Stimulated activated CD8-positive, alpha-beta memory T cell treated with anti-CD3 and anti-CD28 coated beads, Interleukin-7, amount 100 ng/mL, for 1 hour (primary cell): ENCODE measurements at places on chromosomes 13 and 19.
A peak's percentile ranks its signal among the peaks of the same experiment; 100 is the strongest.

DNA sequence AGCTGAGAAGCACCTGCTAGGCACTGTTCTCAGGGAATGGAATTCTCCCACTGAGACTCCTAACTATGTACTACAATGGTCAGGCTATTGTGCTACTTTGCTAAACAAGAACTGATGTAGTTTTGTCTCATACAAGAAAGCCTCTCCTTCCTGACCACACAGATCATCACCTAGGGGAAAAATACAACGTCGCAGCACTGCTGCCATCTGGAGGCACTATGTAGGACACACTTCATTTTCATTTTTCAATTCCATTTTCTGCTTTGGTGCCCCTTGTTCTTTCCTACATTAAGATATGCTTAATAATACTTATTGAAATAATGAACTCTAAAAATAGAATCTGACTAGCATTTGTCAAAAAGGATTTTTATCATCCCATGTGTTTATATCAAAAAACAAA is 21.1 kb downstream of the PROSER1 start:
- no peak for DNase-seq

DNA sequence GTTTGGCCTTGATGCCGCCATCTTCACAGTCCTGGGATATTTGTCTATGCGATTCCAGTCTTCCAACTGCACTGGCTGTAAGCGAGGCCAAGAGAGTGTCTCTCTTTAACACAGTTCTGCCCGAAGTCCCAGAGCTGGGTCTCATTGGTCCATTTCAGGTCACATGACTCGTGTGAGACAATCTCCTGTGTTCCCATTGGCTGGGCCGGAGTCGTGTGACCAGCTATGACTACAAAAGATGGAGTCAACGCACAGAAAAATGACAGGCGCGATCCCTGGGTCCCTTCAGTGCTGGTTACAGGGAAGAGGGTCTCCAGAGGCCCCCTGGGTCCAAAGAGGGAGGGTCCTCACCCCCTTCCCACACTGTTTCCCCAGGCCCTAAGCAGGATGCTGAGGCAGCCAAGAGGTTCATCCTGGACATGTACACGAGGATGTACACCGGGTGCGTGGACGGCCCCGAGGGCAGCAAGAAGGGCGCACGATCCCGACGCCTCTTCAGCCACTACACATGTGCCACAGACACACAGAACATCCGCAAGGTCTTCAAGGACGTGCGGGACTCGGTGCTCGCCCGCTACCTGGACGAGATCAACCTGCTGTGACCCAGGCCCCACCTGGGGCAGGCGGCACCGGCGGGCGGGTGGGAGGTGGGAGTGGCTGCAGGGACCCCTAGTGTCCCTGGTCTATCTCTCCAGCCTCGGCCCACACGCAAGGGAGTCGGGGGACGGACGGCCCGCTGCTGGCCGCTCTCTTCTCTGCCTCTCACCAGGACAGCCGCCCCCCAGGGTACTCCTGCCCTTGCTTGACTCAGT is 15.9 kb upstream of the S1PR4 start:
- DNase-seq = no peak

- peak; percentile 77 for DNase-seq
Observed at GRCh38 chr19:48954595-48955307, at the start of gene BAX. TSS of gene BAX (plus strand) at chr19:48954875. CDS start at chr19:48954929, 54 bp downstream.

DNA sequence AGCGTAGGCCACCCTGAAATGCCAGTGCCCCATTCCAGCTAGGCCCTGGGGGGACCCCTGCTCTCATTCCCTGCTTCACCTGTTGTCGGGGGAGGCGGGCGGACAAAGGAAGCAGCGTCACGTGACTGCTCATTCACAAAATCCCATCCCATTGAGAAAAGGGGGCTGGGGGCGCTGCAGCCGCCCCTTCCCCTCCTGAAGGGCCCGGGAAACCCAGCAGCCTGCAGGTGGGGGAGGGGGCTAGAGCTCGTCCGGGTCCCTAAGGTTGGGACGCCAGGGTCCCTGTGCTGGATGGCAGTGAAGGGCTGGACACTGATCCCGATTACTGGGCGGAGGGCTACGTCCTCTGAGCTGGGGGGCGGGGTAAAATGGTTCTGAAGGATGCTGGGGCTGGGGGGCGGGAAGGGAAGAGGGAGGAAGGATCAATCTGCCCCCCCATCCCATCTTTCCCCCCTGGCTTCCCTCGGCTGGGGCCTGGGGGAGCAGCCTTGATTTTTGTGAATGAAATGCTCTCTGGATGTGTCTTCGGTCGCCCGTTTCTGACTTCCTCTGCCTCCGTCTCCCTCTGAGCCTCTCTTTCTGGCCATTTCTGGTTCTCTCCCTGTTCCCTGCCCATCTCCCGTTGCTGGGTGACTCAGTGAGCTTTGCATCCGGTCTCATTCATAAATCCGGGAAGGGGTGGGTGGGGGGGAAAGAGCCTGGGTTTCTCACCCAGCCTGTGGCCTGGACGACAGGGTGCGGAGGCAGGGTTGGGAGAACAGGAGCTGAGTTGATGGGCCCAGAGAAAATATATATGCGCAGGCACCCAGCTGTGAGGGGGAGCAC is 816 bp downstream of the SPRED3 start:
- no peak for DNase-seq

DNA sequence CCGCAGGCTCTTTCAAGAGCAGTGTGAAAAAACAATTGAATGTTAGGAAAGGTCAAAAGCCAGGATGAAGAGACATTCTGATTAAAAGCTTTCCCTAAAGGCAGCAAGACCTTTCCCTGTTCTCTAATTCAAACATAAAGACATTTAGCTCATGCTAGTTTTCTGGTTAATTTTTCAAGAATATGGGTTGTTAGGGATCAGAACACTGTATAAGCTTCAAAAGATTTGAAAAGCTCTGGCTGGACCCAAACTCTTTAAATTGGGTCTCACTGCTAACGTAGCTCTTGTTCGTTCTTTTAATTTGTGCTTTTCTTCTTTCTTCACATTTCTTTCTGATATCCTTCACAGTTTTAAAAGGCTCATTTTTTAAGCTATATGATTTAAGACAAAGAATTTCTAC is 877.0 kb downstream of the EFNB2 start:
- no peak for DNase-seq

GRCh38 chr19:43620061-43621001 is 902 bp upstream of the ZNF428 start:
- DNase-seq = peak; percentile 63

DNA sequence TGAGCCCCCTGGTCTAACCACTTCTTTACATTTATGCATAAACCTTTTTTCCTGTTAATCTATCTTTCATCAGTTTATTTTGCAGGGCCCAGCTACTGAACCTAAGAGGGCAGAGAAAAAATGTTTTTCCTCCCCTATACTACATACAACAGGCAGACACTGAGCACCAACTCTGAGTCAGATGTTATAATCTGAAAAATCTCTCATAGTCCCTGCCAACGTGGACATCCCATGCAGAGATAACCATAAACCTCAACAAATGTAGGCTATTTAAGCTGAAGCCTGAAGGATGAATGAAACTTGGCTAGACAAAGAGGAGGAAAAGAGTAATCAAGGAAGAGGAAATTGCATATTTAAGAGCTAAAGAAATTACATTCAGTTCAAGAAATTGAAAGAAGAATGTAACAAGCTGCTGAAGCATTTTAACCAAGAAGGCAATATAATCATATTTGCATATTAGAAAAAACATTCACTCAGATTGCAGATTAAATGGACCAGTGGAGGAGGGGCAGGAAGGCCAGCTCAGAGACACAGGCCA is 2.6 kb downstream of the NEK3 start:
- DNase-seq = no peak

DNA sequence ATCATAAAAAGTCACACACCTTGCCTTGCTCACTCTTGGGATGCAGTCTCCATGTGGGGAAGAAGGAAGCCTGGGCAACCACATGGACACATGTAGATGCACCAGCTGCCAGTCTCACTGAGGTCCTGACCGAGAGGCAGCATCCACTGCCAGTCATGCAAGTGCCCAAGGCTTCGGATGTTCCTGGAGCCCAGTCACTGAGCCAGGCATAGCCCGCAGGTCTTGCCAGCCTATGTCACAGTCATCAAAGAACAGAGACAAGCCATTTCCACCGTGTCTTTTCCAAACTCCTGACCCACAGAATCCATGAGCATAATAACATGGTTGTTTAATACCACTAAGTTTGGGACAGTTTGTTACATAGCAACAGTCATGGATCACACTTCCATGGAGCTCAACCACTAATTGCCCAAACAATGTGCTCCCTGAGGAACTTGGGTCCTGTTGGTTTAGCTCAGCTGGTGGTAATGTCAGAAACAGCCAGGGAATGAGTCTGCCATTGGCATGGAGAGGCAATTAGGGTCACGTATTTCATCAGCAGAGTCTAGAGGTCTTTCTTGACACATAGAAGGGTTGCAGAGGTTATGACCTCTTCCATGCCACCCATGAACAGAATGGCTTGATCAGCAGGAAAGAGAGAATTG is 21.5 kb downstream of the STARD13 start:
- no peak for DNase-seq

- DNase-seq = no peak
Observed at GRCh38 chr13:114122591-114123211, 9.7 kb downstream of the RASA3 start.

DNA sequence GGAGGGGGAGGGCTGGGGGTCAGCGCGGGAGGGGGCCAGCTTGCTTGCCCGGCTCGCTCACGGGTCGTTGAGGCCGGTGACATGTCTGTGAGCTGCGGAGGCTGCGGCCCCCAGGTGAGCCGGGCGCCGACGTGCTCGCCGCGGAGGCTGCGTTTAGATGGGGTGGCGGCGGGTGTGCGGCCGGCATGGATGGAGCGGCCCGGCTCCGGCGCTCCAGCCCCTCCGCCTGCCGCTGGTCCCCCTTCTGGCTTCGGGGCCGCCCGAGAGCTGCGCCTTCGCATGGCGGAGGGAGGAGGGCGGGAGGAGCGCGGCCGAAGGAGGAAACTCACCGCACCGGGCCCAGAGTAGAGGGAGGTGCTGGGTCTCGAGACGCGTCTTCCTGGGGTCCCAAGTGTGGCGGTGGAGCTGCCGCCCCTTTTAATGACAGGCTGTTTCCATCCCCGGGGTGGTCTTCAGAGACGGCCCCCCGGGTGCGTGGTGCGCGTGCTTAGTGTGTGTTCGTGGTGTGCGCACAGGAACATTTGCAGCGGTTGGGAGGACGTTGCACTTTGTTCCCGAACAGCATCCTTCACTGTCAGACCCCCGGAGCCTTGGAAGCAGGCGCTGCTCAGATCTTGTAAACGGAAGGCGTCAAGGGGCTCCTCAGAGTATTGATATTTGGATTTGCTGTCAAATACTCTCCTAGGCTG is at the start of gene AKAP11:
Gene AKAP11, plus strand, starts transcription at position 38 of the 689 bp plus-strand sequence. CDS start 14,197 bp downstream, outside the sequence.
- peak; percentile 6 for DNase-seq

DNA sequence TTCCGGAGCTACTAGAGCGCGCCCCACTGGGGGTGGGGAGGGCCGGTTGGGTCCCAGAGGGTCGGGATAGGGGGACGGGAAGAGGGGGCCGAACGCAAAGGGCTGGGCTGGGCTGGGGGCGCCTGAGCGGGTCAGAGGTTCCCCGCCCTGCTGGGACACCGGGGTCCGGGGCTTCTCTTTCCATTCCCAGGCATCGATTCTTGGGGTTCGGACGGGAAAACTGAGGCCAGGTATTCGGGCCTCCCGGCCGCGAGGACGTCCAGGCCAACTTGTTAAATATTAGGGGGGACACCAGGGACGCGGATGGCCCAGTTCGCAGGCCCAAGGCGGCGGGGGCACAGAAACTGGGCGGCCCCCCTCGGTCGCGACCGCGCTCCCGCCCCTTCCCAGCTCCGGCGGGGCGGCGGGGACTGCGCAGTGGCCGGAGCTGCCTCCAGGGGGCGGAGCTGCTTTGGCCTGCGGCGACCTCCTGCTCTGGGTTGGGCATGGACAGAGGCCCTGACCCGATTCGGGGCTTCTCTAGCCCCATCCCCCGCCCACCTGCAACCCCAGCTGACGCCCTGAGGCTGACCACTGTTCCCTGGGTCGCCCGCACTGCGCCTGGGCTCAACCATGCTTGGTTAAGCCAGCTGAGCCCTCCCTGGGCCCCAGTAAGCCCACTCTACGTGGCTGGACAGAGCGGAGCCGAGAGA is 1.2 kb upstream of the KLF16 start:
- no peak for DNase-seq

DNA sequence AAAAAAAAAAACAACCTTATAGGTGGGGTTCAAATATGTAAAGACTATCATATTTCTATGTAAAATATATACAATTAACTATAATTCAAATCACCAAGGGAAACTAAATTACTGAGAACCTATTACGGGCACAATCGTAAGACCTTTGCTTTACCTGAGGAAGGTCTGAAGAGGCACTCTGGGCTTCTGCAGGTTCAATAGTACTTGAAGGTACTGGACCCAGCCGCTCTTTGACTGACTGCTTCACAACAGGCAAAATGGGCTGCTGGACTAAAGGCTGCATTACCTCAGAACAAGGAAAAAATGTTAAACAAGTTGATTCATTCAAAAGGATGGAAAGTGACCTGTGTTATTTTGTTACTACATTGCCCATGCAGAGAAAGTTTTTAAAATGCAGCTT is 51.8 kb downstream of the RBM26 start:
- DNase-seq = no peak

DNA sequence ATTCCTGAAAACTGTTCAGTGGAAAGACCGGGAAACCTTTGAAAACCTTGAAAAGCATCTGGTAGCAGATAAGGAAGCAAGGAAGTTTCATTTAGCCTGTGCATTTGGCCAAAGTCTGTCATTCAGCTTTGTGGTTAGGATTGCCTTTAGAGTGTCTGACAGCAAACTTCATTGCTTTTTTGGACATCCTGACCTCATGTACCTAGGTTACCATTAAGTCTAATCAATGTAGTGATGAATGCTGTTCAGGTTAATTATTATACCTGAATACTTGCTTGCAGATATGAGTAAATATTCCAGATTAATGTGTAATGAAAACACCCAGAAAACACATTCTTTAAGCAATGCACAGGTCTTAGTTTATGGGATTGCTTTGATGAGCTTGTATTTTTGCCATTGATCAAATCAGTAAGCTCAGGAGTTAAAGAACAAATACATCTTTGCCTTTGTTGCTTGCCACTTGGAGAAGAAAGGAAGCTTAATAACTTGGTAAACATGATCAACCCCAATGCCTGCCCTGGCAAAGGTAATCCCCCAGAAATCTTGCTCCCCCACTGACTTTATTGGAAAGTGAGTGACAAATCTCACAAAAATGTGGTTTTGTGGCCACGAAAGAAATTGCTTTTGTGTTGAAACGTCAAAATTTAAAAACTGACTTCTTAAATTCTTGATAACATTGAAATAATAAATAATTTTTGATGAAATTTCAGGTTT is 87.4 kb downstream of the SLC15A1 start:
- DNase-seq = no peak

- no peak for DNase-seq
Observed at GRCh38 chr19:33125929-33126388, 6.0 kb upstream of the WDR88 start.
